Activated naive CD4-positive, alpha-beta T cell (primary cell): ENCODE measurements at places on chromosomes 13 and 19.

- no peak for DNase-seq
Observed at GRCh38 chr13:25237083-25237482, 50.2 kb downstream of the MTMR6 start.

- no peak for DNase-seq
Observed at GRCh38 chr13:80168089-80168850, 172.7 kb downstream of the SPRY2 start.

GRCh38 chr19:35722461-35722860, 4.7 kb downstream of the KMT2B start:
- no peak for DNase-seq

- DNase-seq, result no peak
Observed at GRCh38 chr13:99027260-99027659, 49.4 kb upstream of the DOCK9 start.

- DNase-seq, result no peak
Observed at GRCh38 chr13:50168786-50169185, 153.5 kb downstream of the KCNRG start.

DNA sequence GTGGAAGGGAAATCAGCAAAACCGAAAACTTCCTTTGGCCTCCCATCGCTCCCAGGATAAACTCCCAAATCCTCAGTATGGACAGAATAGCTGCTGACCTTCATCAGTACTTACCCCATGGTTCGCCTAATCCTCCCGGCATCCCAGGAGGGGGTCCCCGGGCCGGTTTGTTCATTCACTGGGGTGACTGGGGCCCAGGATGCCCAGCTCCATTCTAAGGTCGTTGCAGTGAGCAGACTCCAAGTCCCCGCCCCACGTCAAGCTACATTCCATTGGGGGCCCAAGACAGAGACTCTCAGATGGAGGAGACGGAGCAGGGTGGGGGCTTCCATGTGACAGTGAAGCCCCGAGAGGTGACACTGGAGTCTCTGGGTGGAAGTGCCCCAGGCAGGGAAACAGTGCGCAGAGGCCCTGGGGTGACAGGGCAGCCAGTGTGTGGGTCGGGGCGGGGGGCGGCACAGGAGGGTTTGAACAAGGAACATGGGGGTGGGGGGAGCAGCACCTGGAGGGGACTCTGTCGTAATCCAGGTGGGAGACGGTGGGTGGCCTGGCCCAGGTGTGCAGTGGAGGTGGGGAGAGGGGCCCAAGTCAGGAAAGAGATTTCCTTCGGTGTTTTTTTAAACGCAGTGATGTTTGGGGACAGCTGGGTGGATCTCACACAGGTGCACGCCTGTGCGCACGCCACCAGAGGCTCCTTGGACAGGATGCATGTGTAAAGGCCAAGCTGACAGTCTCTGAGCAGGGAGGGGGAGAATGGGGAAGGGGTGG, 5.1 kb downstream of the SSBP4 start:
- DNase-seq, result no peak

GRCh38 chr13:34578471-34578870, 363.6 kb upstream of the NBEA start:
- no peak for DNase-seq

GRCh38 chr13:38398711-38399493, 49.3 kb downstream of the UFM1 start:
- no peak for DNase-seq

GRCh38 chr13:111625526-111626315, 305.3 kb downstream of the TEX29 start:
- no peak for DNase-seq

DNA sequence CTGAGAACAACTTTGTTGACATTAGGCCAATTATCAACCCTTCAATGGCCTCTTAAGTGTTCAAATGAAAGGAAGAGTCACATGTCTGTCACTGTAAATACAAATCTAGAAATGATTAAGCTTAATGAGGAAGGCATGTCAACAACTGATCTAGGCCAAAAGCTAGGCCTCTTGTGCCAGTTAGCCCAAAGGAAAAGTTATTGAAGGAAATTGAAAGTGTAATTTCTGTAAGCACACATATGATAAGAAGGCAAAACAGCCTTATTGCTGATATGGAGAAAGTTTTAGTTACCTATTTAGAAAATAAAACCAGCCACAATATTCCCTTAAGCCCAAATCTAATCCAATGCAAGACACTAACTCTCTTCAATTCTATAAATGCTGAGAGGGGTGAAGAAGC, 604.7 kb downstream of the SLITRK6 start:
- no peak for DNase-seq

- no peak for DNase-seq
Observed at GRCh38 chr19:10817291-10818038, 18.5 kb downstream of the TMED1 start.

DNA sequence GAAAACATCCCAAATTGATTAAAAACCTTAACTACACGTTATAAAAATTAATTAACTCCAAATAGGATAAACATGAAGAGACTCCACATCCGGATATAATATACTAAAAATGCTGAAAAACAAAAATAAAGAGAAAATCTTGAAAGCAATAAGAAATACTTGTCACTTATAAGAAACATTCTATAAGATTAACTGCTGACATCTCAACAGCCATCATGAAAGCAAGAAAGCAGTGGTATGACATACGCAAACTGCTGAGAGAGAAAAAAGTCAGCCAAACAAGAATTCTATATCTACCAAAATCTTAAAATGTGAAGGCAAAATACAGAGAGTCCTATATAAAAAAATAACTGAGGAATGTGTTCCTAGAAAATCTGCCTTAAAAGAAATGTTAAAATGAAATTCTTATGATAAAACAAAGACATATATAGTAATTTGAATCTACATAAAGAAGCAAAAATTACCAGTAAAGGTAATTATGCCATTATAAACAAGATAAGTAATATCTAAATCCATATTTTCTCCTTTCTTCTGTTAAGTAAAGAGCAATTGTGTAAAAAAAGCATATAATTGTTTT, 1851.1 kb downstream of the PCDH9 start:
- no peak for DNase-seq

- no peak for DNase-seq
Observed at GRCh38 chr13:49629196-49629938, 1.1 kb downstream of the ARL11 start.
